Ammon's horn (tissue), 1 donor: ENCODE measurements at places on chromosomes 3 and 15.

- DNase-seq = no peak
Measured at GRCh38 chr3:104632521-104632920, 734.2 kb upstream of the ALCAM start.

DNA sequence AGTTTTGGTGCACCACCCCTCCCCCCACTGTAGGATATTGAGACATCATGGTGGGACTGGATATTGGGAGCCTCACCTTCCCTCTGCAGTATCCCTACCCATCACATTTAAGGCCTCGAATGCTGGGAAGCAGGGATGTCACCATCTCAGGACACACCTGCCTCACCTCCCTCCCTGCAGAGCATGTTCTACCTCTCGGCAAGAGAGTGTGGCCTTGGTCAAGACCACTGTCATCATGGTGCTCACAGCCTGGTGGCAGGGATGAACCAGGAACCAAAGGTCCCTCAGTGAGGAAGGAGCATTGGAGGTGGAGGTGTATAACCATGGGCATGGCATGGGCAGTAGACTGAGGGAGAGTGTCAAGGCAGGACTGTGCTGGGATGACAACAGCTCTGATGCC, 104.8 kb downstream of the CORO2B start:
- no peak for DNase-seq

DNA sequence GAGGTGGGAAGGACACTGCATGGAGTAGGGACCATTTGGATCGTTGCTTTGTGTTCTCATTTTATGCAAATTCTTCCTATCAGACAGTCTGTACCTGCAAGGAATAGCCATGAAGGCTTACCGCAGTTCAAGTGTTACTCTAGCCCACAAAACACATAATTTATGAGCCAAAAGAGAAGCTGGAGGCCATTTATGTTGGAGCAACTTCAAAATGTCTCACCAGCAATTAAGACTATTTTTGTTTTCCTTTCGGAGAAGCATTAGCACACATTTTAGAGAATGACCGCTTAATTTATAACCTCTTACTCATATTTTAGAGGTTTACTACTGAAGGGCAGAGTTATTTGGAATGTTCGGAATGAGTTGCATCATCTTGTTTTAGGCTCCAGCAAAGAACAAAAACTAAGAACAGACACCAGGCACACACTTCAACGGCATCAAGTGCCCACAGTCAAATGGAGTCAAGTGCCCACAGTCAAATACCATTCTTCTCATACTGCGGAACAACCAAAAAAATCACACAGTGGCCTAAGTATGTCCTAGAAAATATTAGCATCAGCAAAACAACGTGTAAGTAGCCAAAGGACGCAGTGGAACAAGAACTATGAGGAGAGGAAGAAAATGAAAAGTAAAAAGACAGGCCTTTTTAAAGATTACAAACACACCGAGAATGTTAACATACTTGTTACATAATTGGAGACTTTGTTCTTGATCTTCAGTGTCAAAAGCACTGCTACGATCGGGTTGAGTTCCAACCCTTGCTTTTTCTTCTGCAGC, 17.5 kb upstream of the GOLGA8J start:
- peak; percentile 43 for DNase-seq

- no peak for DNase-seq
Measured at GRCh38 chr3:70607469-70607868, 295.0 kb upstream of the MDFIC2 start.

GRCh38 chr3:172839679-172840078, 89.2 kb downstream of the ECT2 start:
- no peak for DNase-seq

DNA sequence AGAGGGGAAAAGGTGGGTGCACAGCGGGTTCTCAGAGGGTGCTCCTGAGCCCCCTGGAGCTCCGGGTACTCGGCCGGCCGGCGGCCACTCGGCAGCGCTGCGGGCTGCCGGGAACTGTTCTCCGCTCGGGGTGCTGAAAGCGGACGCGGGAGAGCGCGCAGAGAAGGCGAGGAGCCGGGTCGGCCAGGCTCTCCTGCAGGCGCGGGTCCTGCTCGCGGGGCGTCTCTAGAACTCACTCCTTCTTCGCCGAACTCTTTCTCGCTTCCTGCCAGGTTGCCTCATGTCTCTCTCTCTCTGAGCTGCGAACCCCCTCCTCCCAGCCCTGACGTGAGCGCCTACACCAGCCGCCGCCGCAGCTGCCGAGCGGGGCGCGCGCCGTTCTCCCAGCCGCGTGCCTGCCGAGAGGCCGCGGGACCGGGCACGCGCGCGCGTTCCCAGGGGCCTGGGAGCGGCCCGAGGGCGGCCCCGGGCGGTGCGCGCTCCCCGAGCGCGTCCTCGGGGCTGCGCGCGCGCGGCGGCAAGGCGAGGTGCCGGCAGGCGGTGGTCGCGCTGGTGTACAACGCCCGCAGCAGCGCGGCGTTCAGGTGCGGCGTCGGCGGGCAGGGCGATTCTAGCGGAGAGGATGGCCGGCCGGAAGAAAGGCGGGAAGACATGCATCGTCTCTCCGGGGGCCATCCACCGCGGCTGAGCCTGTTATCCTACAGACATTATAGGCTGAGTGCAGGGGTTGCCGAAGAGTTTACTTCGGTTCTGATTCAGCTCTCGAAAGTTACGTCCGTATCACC, at the start of gene PEX5L:
PEX5L (minus strand) TSS at position 267 of the 785 bp plus-strand sequence. CDS start 338 bp downstream, outside the sequence.
- DNase-seq = peak; percentile 85

GRCh38 chr15:57819646-57820045, 113.1 kb downstream of the POLR2M start:
- no peak for DNase-seq

DNA sequence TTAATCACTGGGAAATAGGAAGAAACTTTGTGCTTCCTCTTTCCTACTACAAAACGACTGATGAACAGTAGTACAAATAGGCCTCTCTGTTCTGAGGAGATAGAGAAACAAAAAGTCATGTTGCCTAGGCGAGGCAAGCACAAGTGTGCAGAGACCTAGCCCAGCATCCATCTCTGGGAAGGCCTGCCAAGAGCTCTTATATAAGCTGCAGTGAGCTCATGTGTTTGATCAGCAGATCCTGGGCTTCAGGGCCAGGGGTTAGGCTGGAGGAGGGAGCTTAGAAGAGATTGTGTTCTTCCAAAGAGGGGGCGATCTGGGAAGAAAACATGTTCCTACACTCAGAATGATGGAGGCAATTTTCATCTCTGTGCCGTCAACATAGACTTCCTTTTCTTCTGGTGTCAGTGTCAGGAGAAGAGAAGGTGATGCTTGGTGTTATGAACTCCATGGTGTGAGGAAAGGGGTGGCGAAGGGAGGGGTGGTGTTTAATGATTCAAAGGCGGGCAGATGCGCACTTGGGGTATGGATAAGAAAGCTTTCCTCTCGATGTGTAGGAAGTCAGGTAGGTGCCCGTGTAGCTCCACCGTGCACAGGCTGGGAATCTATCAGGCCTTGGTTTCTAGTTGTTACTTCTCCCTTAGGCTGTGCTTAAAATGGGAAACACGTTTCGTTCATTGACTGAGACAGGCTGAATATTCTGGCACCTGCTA, 29.5 kb upstream of the ETV5 start:
- peak; percentile 69 for DNase-seq

DNA sequence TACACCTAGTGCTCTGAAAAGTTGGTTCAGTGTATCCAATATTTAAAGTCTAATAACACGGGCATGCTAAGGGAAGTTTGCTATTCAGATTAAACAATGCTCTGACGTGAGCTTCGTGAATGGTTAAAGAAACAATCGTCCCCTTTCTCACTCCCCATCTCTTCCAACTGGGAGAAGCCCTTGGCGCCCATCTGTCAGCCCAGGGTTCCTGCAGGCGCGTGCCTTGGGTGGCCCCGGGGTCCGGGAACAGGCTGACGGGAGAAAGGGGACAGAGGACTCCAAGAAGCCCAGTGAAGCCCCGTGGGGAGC, 413 bp downstream of the SEC22C start:
- no peak for DNase-seq

GRCh38 chr15:48784756-48785155, 26.1 kb downstream of the CEP152 start:
- DNase-seq = no peak

DNA sequence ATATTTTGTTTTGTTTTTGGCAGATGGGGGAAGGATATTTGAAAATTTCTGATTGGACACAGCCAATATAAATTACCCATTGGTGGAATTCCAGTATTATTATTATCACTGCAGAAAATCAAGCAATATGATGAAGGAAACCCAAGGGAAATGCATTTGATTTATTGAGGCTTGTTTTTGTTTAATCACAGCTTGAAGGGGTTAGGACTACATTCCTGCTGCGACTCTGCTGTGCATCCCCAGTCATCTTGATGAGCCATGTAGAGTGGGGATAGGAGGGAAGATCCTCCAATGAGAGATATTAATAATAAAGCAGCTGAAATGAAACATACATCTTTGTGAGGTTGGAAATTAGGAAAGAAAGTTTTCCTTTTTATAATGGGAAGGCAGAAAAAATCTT, 208.6 kb downstream of the GAP43 start:
- no peak for DNase-seq

DNA sequence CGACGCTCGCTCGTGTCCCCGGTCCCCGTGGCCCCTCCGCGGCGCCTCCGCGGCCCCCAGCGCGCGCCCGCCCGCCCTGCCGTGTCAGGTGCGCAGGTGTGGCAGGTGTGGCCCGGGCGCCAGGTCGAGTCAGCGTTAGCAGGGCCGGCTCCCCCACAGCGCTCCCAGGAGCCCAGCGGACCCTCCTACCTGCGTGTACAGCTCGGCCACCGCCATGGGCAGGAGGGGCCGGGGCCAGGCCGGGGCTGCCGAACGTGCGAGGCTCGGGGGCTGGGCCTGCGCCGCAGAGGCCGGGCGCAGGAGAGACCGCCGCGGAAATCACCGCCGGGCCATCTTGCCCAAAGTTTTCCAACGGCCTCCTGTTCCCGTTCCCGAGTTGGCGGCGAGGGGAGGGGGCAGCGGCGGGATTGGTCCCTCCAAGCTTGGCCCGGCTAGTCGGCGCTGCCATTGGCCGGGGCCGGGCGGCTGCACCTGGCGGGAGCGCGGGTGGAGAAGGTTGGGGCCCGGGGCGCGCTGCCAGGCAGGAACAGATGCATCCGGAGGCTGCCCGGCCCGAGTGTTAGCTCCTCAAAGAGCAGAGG, at the start of gene MYO5C:
MYO5C (minus strand) TSS at position 384 of the 581 bp plus-strand sequence; CDS start at position 216, 168 bp downstream.
- DNase-seq = no peak
